ENCODE measurements at places on chromosomes 5 and 9. TPM values are rescaled to one million over a fixed set of nuclear protein-coding genes. Genes with fewer than 3 reads are reported as not detected.

DNA sequence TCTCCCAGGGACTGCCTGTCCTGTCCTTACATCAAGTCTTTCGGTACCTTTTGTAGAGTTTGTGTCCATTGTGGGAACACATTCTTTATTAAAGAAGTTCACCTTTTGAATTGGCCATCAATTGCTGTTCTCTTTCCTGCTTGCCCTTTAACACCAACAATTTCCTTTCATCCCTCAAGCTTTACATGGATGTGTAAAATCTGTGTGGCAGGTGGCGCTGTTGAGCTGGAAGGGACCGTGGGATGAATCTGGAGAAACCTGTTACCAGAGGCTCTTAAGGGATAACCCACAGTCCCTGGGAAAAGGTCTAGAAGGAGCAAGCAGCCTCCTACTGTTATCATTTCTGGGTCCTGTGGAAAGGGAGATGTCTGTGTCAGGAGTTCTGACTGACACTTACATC lies 7.9 kb upstream of the ZFP62 start:
- DNase-seq: no peak

DNA sequence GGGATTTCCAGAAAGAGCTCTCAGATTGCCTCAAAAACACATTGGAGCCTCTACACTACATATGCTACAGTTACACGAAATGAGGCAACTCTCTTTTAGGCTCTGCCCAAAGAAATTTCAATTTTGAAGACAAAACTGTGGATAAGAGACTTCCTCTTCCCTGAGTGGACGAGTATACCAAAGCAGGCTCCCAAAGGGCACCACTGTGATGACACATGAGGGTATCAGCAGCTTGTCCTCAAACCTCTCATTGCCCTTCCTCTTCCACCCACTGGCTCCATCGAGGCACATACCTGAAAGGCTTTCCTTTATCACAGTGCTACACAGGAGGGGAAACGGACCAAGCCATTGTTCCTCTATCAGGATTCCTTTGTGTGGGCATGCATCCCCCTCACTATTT lies 11.3 kb downstream of the CKMT2 start:
- DNase-seq: no peak

PAX5 gene
- total RNA-seq: 3.0 TPM

DNA sequence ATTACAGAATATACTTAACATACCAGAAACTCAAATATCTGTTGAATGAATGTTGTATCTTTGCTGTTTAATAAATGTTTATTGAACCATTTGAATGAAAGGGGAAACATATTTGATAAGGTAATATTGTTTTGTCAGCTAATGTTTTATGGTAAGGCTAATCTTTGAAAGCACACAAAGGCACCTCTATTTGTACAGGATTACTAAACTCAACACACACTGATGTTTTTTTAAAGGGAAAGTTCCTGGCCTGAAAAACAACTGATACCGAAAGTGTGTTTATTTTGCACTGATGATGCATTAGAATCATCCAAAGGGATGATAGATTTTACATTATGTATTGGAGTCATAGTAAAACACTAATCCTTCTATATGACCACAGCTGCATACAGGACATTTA lies 82.5 kb downstream of the ADCY2 start:
- DNase-seq: no peak

DNA sequence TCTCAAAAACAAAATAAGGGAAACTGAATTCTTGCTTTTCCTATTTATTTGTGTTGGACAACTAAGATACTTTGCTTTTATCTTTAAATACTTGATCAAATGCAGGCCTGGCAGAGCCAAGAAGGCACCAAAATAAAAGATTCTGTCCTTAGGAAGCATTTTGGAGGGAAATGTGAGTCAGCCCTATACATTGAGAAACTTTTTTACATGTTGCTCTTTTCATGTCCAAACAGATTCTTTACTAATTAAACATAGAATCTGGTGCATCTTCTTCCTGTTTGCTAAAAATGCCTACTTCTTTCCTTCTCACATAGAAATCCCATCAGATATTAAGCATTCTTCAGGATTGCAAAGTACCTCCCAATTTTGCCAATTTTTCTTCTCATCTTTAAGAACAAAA lies 1160.4 kb downstream of the EFNA5 start:
- DNase-seq: no peak

DNA sequence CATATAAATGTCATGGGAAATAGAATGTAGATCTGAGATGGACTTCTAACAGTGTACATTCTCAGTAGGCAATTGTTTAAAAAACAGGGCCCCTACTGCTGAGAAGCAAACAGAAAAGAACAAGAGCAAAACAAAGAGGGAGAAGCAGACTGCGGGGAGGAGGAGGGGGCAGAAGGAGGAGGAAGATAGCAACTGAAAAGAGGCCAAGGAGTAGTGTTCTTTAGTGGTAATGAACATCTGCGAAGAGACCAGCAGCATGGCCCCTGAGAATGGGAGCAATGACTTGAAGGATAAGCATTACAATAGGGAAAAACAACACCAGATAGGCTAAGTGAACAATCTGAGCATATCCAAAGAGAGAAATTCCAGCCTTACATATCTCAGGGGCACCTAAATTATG lies 36.8 kb downstream of the HAPLN1 start:
- DNase-seq: no peak

SLC22A5 gene
- 12.9 TPM for total RNA-seq

DNA sequence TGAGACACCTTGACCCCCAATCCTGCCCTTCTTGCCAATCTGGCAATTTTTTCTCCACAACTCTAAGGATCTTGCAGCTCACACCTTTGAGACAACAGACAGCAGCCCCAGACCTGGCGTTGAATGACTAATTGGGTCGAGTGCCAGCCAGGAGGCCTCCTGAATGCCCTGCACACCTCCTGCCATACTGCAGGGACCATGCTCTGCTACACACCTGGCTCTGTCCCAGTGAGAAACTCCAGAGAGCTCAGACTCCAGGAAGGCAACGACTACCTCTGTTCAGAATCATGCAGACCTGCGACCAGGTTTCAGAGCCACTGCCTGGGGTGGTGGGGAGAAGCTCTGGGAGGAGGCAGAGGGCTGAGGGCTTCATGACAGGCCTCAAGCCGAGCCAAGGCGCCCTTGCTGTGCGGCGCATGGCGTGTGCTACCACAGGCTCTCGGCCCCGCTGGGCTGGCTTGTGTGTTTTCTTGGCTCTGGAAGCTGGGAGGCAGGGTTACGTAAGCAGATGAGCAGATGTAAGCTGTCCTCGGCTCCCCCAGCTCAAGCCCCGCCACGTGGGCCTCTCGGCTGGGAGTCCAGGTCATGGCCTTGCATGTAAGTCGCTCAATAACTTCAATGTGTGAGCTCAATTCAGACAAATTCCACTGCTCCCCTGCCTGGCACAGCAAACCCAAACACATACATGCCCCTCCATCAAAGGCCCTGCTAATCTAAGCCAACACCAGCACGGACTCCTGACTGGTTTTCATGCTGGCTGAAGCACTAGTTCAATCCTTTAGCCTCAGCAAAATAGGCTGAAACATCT lies 27.5 kb downstream of the B4GALT1 start:
- no peak for DNase-seq

DNA sequence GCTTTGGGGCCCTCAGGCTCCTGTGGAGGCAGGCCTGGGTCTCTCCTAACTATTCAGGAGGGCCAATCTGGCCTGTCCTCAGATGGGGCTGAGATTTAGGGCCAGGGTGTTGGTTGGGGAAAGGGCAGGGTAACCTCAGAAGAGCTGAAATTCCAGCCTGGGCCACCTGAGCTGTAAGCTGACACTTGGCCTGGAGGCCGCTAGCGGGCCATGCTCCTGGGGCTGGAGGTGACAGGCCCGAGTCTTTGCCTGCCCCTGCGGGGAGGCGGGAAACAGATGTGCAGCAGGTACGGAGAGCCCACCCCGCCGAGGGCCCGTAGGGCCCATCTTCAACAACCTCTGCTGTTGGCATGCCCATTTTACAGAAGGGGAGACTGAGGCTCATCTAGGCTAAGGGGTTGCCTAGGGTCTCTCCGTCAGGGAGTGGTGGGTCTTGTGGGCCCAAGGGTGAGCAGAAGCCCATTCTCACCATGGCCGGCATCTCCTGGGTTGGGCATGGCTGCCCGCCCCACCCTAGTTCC lies 69.5 kb downstream of the RXRA start:
- DNase-seq: no peak

DNA sequence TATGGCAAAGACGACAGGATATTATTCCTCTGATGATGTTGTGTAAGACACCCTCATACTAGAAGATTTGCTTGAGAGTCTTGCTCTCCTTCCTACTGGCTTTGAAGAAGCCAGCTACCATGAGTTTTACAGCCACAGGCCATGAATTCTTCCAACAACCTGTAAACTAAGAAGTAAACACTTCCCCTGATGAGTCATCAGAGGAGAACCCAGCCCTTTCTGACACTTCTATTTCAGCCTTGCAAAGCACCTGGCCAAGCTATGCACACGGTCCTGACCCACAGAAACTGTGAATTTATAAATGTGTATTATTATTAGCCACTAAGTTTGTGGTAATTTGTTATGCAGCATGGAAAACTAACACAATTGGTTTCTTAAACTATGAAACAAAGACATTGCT lies 288.8 kb upstream of the ADAMTSL1 start:
- DNase-seq: no peak

DNA sequence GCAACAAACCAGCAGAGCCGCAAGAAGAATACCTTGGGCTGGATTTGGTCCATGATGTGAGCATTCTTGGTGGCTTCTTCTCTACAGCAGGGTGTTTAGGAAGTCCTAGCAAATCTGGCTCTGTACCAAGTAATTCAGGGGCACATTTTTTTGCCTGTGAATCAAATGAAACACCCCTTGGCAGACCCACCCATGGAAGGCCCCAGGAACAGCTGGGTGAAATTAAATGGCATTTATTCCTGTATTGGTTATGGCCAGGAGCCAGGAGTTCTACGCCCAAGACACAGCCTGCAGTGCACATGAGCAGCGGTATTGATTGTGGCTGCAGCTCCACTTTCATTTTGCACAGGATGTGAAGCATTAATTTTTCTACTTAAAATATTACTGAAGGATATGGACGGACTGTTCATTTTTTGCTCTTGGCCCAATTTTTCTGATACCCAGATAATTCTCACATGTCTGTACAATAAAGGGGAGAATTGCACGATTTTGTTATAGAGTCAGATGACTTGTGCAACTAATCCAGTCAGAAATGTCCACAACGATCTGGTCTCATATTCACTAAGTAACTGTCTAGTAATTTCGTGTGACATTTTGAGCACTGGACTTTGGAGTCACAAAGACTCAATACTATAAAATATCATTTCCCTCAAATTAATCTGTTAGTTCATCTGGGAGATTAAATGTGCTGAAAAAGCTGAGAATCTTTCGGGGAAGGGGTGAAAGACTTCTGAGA lies 120.7 kb upstream of the APC start:
- no peak for DNase-seq

- DNase-seq: no peak
These were observed 240.5 kb upstream of the CHD1 start for GRCh38 chr5:99169309-99169708.

FBP1 gene
- total RNA-seq: 0.54 TPM

DNA sequence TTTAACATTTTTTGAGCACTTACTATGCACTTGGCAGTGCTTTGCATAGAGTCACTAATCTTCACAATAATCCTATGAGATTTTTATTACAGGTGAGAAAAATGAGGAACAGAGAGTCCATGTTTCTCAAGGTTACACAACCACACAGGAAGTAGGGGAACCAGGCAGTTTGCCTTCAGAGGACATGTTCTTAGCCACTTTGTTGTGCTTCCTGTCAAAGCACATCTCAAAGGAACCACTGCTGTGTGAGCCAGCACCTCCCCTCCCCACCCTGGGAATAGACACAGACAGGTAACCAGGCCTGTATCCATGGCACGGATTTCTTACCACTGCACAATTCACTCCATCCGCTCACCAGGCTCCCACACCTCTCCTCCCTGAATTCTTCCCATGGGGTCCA lies 6.3 kb upstream of the DNAJB5 start:
- no peak for DNase-seq

ZNG1A gene
- 6.5 TPM for total RNA-seq

GRCh38 chr5:157566902-157567489 lies 8.6 kb downstream of the ADAM19 start:
- no peak for DNase-seq

NSD1 gene
- 32.9 TPM for total RNA-seq

DNA sequence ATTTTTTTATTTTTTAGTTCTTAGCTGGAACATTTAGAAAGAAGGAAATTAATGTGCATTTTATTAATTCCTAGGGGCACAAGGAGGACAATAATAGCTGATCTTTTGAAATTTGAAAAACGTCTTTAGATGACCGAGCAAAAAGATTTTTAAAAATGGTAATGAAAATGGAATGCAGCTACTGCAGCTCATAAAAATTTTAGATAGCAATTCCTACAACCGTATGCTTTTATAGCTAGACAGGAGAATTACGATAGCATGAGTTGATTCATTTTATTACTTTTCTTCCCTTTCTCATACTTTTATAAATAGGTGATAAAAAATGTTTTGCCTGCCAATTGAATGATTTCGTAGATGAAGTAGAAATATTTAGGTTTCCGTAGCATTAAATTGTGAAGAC lies 13.7 kb upstream of the RUFY1 start:
- no peak for DNase-seq

GRCh38 chr5:62093976-62094375 lies 212.0 kb upstream of the KIF2A start:
- DNase-seq: no peak

DNA sequence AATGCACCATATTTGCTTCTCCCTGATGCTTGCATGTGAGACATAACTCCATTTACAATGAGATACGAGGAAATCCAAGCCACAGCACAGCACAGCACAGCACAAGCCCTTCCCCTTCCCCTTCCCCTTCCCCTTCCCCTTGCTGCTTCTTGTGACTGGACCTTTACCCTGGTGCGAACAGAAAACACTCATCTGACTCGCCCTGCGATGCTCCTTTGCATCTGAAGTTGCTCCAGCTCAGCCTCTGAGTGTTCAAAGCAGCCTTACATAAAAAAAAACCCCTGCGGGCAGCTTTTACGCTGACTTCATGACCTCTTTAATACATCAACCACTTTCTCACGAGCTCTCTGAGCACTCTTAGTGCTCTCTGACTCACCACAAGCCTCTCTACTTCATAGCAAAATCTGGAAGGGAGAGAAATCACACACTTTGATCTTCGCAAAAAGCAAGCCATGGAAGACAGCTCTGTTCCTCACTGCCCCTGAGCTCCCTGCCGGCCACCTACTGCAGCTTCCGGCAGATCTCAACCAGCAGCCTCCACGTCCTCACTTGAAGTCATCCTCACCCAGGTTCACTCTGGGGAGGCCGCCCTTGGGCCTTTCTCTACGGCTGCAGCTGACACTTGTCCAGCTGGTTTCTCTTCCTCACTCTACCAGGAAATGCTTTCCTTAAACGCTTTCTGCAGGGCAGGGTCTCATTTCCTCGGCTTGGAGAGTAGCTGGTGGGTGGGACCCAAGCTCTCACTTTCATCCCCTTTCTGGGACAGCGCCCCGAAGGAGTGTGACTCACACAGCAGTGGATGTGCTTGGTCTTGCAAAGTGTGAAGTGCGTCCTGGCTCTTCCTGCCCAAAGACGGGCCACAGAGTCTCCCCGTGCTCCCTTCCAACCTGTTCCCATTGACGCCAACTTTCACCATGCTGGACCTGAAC lies 5.3 kb downstream of the SLC34A1 start:
- peak; percentile 9 for DNase-seq

- no peak for DNase-seq
These were observed 21.8 kb downstream of the MEF2C start for GRCh38 chr5:88861231-88861630.

TAF11L11 gene
- not detected for total RNA-seq
